ENCODE measurements at places on chromosomes 3 and 15.

GRCh38 chr3:134441321-134441720, 44.5 kb downstream of the ANAPC13 start:
- DNase-seq: peak; percentile 42

- no peak for DNase-seq
Measured at GRCh38 chr15:75994220-75994619, 18.0 kb downstream of the NRG4 start.

- DNase-seq: no peak
Measured at GRCh38 chr15:95826412-95827195, 503.9 kb upstream of the NR2F2 start.

DNA sequence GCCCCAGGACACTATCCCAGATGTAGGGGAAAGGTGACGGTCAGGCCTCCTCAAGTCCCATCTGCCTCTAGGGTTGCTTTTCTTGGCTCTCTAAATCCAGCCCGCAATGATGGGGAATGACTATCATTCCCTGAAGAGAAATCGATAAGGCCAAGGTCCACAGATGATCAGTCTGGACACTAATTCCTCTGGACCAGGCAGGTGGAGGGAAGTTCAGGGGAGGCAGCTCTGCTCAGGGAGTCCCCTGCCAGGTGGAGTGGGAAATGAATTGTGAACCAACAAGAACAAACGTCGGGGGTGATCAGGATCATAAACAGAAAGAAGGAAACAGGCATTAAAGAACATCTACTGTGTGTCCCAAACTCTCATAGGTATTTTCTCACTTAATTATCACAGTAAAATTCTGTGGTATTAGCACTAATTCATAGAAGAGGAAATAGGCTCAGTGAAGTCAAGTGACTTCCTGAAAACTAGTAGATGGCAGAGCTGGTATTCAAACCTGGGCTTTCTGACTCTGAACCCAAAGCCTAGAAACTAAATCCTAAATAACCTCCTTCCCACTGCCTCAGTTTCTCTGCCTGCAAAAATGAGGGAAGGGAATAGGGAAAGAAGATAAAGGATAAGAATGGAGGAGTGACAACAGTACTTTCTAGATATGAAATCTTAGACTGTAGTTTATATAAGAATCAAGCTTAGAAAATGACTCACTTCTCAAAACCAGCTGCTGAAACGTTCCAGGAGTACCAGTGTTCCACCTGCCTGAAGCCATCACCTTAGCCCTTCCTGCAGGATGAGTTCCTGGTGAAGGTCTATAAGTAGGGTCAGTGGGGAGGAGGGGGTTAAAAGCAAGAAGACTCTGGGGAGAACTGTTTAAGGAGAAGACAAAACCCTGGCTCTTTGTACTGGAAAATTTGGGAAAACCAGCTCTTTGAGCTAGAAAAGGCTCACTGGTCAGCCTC, 7.5 kb downstream of the BMF start:
- no peak for DNase-seq

DNA sequence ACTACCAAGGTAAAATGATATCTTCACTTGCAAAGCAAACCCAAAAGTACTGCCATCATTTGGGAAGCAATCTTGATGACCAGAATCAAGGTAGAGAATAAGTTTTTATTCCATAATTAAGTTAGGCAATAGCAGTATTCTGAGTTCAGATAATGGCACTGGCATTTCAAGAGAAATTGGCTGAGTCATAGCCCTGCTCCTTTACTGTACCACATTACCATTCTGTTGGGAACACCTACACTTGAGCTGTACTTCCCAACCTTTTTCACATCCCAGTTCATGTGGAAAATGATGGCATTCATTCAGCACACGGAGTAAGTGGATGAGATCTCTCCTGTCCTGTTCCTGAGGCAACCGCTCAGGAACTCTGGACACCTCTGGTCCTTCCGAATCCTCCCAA, 311.6 kb upstream of the TPRG1 start:
- no peak for DNase-seq

DNA sequence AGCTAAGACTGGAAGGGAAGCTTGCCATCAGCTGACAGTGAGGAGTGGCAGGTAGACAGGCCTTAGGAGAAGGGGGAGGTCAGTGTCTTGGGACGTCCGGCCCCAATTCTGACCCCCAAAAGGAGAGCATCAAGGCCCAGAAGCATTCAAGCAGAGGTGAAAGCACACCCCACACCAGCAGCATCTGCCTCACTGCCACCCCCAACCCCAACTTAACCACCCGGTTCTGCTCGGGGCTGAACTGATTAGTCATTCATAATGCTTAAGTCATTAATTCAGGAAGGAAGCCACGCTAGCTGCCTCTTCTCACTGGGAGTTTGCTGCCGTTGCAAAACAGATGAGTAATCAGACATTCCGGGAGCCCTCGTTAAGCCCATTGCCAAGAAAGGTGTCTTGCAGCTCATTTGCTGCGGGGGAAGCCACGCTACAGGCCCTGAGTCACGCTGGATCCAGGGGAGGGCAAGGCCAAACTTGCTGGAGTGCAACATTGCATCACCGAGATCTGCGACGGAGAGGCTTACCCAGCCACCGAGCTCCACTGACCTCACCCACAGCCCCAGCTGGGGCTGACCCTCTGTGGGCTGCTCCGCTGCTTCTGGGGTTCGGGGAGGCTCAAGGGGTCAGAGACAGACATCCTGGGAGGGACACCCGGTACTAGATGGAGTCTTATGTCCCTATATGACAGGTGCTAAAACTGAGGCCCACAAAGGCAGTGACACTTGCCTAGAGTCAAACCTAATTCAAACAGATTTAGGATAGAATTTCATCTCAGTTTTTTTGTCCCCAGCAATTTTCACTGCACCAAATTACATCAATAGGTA, 46.4 kb upstream of the HES1 start:
- peak; percentile 99 for DNase-seq

- peak; percentile 68 for DNase-seq
Measured at GRCh38 chr3:140953028-140953960, 11.7 kb downstream of the SLC25A36 start.

GRCh38 chr15:43268111-43269105, 1.7 kb upstream of the TGM5 start:
- DNase-seq: peak; percentile 37

DNA sequence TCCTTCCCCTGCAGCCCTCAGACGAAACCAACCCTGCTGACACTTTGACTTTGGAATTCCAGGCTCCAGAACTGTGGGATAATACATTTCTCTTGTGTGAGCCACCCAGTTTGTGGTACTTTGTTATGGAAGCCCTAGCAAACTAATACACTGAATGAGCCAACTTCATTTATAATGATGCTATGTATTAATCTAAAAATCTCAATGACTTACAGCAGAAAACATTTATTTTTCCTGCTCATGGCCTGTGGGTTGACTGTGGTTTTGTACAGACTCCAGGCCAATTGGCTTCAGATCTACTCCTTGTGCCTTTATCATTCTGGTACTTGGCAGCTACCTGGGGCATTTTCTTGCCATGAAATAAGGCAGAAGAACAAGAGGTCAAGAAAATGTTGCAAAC, 152.4 kb downstream of the EBLN2 start:
- peak; percentile 49 for DNase-seq

DNA sequence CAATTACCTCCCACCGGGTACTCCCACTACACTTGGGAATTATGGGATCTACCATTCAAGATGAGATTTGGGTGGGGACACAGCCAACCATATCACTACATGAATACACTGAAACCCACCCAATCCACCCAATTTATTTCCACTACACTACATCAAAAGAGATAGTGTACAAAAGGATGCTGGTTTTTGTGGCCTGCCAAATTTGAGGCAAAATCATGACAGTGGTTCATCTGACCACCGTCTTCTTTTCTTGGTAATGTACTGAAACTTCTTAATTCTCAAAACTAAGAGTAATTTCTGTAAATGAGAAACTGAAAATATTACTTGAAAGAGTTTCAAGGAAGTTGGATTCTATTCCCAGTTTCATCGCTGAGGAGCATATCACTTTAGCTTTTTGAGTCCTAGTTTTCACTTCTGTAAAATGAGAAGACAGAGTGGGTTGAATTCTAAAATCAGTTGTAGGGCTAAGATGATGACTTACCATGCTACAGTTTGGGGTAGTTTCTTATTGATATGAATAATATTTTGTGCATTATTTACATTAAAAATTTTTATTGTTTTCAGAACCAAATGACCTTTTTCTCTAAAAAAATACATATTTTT, 360.4 kb upstream of the CNTN6 start:
- no peak for DNase-seq

GRCh38 chr3:106913966-106914365, 463.3 kb upstream of the CCDC54 start:
- DNase-seq: no peak

DNA sequence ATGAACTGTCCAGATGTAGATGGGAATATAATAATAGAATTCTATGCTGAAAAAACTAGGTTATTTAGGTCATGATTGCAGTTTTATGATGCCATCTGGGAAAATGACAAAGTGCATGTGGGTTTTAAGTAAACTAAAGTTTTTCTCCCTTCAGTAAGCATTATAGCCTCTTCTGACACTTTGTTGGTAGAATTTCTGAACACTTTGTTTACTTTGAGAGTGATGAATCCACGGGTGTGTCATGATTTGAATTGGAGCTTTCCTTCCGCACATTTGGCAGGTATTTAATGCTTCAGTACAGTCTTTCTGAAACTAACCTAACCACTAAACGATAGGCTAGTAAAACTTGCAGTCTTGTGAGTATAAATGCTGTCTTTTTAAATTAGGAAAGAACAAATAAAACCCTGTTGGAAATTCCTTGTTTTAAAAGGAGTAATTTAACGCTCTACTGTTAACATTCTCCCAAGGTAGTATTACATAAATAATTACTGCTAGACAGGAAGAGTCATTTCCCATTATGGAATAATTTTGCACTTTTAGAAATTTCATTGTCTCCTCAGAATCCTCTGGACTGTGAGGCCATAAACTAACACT, 7.0 kb downstream of the FILIP1L start:
- no peak for DNase-seq

DNA sequence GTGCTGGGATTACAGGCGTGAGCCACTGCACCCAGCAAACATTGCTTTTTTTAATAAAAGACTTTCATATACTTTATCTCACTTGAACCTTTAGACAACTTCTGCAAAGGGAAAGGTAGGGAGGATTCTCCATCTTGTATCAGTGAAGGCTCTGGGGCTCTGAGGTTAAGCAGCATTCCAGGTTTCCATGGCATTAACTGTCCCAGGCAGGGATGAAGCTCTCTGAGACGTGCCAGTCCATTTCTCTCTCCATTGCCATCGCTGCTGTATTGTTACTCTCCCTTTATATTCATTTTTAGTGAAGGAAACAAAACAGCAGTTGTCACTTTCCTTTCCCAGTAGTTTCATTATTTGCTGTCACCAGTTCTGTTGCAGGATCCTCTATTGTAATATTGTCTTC, 342.4 kb downstream of the LPP start:
- no peak for DNase-seq

DNA sequence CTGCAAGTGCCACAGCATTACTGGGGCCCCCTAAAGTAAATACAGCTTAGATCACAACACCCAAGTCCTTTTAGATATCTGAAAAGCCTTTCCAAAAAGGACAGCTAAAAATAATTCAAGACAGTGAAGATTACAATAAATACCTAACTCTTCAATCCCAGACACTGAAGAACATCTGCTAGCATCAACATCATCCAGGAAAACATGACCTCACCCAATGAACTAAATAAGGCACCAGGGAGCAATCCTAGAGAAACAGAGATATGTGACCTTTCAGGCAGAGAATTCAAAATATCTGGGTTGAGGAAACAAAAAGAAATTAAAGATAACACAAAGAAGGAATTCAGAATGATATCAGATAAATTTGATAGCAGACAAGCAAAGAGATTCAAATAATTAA, 71.7 kb upstream of the TTC14 start:
- DNase-seq: no peak

DNA sequence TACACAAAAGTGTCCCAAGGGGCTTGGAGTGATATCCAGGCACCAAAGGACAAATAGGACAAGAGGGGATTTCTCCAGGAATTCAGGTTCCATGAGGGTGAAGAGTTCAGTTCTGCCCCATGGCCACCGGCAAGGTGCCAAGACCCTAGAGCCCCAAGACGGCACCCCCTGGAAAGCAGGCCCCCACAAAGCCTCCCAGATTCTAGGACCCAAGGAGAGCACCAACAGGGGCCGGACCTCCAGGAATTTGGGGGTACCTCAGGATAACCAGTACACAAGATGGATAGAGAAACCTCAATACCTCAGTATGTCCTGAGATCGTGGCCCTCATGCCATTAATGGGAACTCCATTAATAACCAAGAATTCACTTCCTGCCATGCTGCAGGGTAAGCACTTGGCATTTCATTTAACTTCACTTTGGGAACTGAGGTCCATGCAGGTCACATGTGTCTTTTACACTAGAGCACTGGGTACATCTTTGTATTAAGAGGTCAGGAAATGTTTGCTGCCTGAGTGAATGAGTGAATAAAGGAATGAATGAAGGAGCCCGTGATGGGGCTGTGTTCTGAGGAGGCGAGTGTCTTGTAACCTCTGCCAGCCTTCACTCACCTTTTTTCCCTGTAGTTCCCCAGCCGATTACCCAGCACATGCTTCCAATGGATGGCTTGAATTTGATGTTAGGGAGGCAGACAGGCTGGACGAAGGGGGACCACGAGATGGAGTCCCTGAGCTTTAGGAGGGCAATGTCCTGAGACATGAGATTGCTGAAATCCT, 15.5 kb upstream of the PRSS50 start:
- DNase-seq: no peak

GRCh38 chr3:106699122-106699521, 678.1 kb upstream of the CCDC54 start:
- no peak for DNase-seq

- no peak for DNase-seq
Measured at GRCh38 chr3:197368330-197368729, 69.9 kb upstream of the DLG1 start.

GRCh38 chr3:6971933-6972332, 111.0 kb downstream of the GRM7 start:
- DNase-seq: no peak

DNA sequence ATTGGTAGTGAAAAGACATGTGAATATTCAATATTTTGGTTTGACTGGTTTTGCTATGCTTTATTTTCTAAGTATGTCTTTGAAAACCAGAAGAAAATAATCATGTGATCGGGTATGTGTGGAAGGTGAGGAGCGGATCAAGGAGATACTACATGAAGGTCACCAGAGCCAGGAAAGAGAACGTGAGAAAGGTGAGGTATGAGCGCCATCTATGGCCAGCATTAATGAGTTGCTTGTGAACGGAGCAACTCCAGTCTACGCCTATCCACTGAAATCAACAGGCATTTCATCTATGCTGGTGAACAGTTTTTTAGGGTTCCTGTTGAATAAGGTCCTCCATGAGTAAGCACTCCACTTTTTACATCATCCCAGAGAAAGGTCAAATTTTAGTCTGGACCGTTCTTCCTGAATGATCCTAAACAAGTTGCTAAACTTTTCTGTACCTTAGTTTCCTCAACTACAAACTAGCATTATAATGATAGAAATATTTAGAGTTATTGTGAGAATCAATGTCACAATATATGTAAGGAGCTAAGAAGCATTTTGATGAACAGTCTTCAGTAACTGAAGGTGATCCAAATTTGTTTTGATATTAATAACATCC, 1435.2 kb upstream of the CADM2 start:
- peak; percentile 56 for DNase-seq
